ENCODE measurements at places on chromosomes 1 and 21.

DNA sequence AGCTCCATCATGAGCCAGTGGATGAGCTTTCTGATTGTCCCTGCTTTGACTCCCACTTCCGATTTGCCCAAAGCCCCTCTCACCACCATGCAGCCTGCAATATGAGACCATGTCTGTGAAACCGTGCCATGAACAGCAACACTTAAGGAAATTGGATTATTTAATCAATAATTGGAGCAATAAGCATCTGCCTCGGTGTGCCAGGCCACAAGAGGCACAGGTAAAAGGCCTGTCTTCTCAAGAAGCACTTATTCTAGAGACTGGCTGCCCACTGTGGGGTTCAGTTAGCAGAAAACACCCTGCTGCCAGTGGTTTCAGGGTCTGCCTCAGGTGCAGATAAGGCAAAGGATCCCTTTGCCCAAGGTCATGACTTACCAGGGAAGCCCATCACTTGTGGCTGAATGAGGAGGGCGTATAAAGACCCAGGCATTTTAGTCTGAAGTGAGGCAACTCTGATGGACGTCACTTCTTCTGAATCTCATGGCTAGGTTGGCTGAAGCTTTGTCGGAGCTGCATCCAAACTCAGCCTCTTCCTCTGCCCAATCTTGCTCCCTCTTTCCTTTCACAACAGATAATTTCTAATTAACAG, 7.1 kb upstream of the CHI3L2 start:
- DNase-seq: no peak

GRCh38 chr1:235775246-235775860, 91.4 kb downstream of the LYST start:
- no peak for DNase-seq

- DNase-seq: peak; percentile 26
Observed at GRCh38 chr1:192579010-192579738, 3.6 kb downstream of the RGS1 start.

DNA sequence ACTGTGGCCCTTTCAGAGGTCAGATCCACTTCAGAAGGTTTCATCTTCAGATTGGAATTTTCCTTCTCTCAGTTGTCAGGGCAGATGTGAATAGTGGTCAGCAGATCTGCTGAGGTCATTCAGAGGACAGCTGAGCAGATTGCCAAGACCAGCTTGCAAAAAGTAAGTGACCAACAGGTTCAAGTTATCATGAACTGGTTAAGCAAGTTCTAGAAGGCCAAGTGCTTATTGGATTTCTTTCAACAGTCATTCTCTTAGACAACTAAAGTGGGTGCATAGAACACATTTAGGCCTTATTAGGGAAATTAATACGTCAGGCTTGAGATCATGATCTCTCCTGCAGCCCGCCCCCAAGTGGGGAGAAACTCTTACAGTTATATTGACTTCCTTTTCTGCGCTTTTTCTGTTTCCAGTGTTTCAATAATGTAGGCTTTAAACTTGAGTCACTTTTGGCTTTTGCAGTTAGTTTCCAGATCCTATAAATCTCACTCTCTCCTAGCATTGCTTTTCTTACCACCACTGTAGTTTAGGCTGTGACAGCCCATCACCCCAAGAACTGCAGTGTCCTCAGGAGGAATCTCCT, 96.4 kb downstream of the C1orf21 start:
- peak; percentile 9 for DNase-seq

GRCh38 chr1:151133018-151133806, 13.2 kb downstream of the SEMA6C start:
- DNase-seq: no peak
